Activated T-helper 1 cell treated with anti-CD3 and anti-CD28 coated beads, Interleukin-12 subunit alpha, Interleukin-12 subunit beta, Interleukin-2, Interleukin-4 antibody, amounts not matched to agents 30 ng/mL and 10 ng/mL and 1 ng/mL, durations not matched to agents 14 hours and 24 hours and 36 hours (primary cell): ENCODE measurements at places on chromosomes 1 and 21.

DNA sequence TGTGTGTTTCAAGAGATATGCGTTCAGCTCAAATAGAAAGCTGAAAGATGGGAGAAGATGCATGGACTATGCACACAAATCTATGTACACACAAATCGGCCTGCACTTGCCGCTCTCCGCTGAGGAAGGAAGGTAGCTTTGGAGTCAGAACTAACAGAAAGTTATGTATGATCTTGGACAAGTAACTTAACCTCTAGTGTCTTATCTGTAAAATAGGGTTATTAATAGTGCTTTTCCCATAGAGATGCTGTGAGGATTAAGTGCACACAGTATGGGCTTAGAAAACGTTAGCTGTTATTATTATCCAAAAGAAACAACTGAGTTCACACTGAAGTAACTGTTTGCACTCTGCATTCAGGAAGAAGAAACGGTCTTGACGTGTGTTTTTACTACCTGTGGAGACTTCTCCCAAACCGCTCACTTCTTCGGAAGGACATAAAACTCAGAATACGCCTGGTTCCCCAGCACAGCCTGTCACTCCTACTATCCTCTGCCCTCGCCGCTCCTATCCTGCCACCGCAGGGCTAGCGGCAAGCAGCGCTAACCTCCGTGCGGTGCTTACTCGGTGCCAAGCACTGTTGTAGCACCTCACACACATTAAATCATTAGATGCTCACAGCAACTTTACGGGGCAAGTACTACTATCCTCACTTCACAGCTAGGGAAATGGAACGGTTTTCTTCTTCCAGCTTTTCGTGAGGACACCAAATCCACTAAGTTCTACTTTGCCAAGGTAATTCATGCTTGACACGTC, 1.3 kb downstream of the TGFBR3 start:
- peak; percentile 16 for DNase-seq

DNA sequence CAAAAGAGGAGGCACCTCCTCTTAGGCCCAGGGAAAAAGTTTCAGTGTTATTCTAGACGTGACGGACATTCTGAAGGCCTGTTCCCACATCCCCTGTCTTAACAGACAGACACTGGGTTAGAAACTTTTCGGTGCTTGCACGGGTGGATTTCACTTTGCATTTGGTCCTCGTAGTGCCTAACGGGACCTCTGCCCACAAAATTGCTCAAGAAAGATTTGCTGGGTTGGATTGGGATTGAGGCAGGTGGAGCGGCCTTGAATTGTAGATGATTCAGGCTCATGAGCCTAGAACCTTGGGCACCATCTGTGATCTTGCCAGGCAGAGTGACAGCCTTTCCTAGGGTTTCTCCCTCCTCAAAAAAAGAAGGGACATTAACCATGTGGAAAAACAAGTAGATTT, 2.8 kb downstream of the PLA2G5 start:
- no peak for DNase-seq

DNA sequence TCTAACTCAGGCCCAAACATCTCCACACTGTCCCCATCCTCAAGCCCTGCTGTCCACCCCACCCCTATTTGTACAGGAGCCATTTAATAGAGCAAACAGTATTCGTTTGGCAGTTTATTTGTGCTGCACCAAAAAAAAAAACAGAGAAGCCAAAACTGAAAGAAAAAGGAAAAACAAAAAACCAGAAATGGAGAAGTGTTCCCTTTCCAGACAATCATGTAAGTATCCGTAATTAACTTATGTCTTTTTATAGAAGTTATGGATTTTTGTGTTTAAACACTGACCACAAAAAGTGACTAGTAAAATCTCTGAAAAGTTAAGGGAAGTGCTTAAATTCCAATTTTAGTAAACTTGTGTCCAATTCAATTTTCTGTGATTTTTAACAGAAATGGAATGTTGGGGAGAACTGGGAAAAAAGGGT, 40.4 kb upstream of the ZBTB18 start:
- no peak for DNase-seq

GRCh38 chr21:31905503-31906451, 33.0 kb downstream of the HUNK start:
- no peak for DNase-seq

DNA sequence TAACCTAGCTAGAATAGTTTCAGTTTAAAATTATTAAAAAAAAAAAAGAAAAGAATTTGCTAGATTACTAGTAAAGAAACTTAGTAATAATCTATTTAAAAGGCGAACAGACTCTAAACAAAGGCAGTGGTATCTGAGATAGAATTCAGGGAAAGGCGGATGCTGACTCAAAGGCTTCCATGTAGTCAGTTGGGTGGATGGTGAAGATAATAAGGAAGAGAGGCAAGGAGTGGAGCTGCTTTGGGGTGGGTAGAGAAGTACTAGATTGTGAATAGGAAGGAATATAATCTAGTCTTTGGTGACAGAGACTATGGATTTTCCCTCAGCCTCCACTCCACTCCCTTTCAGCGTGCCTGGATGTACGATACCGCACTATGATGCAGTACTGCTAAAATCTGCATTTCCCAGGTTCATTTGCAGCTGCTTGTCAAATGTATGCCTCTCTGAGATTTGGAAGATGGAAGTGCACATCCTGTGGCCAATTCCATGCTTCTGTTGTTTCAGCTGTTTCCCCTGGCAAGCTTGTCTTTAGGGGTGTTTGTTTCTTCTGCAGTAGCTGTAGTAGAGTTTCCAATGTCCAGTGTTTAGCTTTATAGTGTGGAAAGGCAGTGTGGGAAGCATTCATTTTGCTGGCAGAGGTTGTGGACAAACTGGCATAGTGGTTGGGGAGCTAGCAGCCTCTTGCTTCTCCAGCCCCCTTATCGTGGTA, 184.6 kb upstream of the NRIP1 start:
- no peak for DNase-seq

DNA sequence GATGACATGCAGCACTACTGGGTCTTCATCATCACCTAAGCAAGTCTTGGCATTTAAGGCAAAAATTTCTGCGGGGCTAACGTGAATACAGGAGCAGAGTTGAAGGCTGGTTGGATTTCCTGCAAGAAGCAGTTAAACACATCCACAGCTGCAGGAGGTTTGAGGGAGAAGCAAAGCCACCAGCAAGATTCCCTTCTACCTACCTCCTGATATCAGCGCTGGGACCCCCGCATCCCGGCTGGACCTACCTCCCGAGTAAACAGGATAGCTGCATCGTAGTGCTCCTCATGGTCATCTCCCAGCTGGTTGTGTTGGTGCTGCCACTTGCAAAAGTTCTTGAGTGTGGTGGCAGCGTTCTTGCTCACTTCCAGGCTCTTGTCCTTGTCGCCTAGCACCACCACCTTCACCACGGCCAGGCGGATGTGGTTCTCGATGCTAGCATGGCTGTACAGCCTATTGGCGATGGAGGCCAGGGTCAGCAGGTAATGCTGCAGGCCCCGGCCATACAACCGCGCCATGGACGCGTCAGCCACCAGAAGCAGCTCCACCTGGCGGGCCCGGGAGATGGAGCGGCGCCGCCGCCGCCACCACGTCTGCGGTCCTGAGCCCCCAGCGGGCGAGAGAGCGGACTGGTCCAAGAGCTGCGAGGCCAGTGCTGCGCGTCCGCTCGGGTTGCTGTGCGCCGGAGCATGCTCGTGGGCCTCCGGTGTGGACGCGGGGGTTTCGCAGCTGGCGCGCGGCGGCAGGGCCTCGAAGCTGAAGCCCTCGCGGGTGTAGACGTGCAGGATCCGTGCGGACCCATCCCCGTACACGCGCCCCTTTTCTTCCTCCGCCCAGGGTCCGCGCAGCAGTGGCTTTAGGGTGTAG, 1.6 kb downstream of the ADAMTS5 start:
- DNase-seq = no peak

DNA sequence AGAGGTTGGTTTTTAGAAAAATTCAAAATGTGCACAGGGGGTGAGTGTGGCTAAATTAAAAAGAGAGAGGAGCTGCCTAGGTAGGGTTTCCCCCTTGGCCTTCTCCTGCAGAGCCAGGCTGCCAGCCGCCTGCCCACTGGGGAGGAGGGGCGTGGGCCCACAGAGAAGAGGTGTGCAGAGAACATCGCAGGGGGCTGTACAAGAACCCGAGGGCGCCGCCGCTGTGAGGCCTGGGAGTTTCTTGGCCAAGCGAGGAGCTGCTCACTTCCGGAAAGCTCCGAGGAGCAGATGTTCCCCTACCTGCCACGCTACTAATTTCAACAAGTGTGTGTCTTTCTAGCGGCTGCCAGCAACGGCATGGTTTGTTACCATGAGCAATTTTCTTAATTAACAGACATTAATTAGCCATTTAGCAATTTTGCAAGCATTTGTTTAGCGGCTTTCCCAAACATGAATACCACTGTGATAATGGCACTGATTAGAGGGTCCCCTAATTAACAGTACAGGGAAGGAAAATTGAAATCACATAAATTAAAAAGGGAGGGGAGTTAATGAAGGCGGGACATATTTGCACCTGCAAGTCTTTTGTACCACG, 59.7 kb downstream of the MRPL37 start:
- no peak for DNase-seq

- no peak for DNase-seq
These were observed 109.6 kb downstream of the ZBTB18 start for GRCh38 chr1:244160455-244161235.

GRCh38 chr21:42513985-42514882, 582 bp downstream of the SLC37A1 start:
- DNase-seq = peak; percentile 55

DNA sequence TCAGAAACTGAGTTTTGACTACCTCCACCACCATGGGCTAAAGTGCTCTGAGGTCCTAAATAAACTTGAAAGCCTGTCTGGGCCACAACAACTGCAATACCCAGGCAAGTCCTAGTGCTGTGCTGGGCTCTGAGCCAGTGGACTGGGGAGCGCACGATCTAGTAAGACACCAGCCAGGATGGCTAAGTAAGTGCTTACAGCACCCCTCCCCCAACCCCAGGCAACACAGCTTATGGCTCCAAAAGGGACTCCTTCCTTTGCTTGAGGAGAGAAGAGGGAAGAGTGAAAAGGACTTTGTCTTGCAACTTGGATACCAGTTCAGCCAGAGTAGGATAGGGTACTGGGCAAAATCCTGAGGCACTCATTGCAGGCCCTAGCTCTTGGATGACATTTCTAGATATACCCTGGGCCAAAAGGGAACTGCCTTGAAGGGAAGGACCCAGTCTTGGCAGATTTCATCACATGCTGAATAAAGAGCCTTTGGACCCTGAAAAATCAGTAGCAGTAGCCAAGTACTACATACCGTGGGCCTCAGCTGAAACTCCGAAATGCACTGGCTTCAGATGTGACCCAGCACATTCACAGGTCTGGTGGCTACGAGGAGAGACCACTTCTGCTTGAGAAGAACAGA, 1.6 kb downstream of the C1orf105 start:
- DNase-seq = no peak

DNA sequence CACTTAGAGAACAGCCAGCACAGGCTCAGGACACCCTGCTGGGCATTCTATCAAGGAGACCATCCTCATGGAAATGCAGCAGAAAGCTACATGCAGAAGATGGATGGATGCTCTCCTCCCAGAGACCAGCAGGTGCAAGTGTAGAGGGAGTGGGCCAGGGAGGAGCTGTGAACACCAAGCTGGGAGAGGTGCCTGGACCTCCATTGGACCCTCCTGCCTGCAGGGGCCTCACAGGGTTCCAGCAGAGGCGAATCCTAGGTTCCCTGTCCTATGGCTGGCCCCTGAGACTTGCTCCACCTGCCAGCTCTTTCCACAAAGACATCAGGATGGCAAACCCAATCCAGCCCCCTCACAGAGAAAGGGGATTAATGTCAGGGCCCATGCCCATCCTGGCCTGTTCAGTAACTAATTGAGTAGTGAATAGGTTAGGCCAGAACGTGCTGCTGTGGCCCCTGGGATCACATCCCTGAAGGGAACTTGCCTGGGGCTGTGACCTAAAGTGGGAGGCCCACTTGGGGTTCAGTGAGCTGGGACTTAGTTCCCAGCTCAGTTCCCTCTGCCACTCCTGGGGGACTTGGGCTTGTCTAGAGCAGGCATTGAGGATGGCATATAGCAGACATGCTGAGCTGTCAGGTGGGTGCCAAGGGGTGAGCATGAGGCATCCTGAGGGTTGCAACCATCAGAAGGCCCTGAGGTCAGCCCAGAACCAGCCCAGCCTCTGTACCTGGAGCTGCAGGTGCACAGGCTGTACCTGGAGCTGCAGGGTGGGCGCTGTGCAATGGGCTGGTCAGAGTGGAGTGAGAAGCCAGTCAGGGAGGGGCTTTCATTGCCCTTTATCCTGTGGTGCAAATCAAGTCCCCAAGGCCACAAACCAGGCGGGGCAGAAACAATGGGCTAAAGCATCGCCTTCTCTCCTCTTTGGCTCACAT, 22.9 kb upstream of the ZNF678 start:
- no peak for DNase-seq

DNA sequence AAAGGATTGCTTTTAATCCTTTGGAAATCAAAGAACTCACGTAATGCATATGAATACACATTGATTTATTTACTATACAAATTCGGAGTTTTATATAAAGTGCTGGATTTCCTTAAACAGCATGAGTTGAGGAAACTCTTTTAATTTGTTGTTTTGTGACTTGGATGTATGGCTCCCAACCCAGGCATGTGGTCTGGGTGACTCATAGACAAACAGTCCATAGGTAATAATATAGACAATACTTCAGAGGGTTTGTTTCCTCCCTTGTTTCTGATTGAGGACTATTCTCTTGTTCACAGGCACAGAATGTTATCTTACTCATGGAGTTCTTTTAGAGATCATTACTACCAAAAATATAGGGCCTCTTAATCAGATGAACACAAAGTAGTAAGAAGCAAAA, 43.8 kb downstream of the XPR1 start:
- no peak for DNase-seq

- DNase-seq = no peak
These were observed 72.3 kb upstream of the CSF3R start for GRCh38 chr1:36555041-36555440.

DNA sequence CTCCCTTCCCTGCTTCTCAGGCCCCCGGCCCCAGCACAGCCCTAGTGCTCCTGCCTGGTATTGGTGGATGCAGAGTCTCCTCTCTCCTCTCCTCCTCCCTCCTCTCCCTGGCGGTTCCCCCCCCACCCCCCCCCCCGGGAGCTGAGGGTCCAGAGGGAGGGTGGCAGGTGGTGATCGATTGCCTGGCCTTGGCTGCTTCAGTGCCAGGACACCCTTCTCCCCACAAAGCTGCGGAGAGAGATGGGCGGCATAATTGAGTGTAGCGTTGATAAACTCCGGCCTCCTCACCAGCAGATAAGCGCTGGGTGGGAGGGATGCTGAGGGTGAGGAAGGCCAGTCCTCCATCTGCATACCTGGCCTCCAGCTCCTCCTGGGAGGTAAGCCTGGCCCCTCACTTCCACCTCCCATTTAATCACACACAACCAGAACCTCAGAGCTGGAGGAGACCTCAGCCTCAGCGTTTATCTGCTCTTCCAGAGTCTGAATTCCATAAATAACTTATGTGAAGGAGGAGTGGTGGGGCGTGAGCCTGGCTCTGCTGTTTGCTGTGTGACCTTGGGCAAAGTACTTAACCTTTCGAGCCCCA, 60.8 kb downstream of the LRRN2 start:
- no peak for DNase-seq

- no peak for DNase-seq
These were observed 37.3 kb upstream of the PGD start for GRCh38 chr1:10361515-10361914.

DNA sequence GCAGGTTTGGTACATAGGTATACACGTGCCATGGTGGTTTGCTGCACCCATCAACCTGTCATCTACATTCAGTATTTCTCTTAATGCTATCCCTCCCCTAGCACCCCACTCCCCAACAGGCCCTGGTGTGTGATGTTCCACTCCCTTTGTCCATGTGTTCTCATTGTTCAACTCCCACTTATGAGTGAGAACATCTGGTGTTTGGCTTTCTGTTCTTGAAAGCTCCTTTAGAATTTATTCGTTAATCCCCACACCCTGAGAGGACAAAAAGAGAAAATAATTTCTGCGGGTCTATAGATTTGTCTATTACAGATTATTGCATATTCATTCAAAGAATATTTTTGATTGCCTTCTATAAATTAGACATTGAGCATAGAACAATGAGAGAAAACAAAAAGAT, 455.5 kb downstream of the PLPP3 start:
- no peak for DNase-seq
